GF-D8 (cell line): ENCODE measurements at places on chromosomes 2 and 18.

DNA sequence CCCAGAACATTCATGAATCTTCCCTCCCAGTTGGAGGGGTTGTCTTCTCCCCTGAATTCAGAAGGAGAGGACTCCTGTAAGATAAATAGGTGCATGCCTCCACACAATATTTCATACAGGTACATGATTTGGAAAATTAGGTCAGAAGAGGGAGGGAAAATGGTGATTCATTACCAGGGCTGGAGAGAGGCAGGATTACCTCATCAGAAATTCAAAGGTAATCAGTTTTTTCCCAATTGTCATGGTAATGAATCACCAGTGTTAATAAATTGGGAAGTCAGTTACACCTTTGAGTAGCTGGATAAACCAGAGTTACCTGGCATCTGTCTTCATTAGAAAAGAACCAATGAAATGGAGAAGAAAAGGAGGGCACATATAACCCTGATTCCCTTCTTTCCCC is 128.5 kb downstream of the EN1 start:
- no peak for DNase-seq

- no peak for DNase-seq
Measured at GRCh38 chr2:99420031-99420430, 69.8 kb downstream of the REV1 start.

GRCh38 chr2:69797836-69798289 is 31.6 kb upstream of the GMCL1 start:
- no peak for DNase-seq

GRCh38 chr2:180662941-180663471 is 317.4 kb upstream of the UBE2E3 start:
- no peak for DNase-seq

- DNase-seq = peak; percentile 83
Measured at GRCh38 chr18:74498712-74499627, 2.8 kb downstream of the CNDP2 start.

- no peak for DNase-seq
Measured at GRCh38 chr2:43458014-43458628, 137.7 kb downstream of the THADA start.

DNA sequence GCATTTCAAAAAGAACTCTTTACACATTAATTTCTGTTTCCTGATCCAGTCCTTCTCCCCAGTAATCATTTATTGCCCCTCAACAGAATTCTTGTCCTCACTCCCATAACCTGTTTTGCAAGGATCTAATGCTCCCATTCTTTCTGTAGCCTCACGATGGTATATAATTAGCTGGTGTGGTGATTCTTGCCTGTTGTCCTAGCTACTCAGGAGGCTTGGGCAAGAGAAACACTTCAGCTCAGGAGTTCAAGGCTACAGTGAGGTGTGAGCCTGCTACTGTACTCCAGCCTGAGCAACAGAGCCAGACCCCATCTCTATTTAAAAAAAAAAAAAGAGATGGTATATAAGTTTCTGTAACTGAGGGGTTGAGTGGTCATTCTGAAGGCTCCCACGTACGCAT is 7.7 kb upstream of the TRAPPC8 start:
- no peak for DNase-seq

DNA sequence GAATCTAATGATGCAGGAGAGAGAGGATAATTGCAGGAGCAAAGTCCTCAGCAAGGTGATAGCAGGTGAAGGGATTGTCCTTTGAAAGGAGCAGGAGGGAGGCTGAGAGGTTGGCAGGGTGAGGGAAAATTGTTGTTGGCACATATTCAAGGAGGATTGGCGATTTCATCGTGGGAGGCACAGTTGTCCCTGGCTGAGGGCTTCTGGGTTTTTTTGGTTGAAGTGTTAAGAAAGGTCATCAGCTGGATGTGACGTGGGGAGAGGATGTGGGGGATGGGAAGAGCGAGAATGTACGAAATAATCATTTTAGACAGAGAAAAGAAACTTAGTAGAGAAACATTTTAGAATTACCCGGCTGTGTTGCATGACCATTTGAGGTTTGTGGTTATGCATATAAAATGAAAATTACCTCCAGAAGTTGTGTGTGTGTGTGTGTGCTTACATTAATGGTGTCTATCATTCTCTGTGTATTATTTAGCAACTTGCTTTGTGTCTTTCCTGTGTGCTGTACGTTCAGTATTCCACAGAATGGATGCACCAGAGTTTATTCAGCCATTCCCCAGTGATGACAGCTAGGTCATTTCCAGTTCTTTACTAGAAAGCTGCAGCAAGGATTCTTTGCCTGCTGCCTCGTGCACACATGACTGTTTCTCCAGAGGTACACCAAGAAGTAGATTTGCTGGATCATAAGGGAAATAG is 67.6 kb downstream of the SDC1 start:
- DNase-seq = no peak

GRCh38 chr2:126879348-126880298 is 19.1 kb upstream of the TEX51 start:
- DNase-seq = no peak

- DNase-seq = no peak
Measured at GRCh38 chr2:60512641-60513040, 40.8 kb downstream of the BCL11A start.

DNA sequence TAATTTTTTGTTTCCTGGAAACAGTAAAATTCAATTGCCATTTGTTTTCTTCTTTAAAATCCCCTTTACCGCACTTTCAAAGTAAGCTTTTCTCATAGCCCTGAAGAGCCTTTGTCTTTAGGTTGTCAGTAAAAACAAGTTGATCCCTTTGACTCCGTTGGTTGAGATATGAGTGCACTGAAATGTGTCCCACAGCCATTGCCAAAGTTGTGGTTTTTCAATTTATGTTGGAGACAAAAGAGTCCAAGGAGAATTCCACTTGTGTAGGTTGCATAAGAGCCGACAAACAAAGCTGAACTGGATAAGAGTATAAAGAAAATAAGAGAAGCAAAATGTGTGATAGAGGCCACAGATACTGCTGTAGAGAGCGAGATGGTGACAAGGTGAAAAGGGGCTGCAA is 26.1 kb upstream of the HNMT start:
- no peak for DNase-seq

DNA sequence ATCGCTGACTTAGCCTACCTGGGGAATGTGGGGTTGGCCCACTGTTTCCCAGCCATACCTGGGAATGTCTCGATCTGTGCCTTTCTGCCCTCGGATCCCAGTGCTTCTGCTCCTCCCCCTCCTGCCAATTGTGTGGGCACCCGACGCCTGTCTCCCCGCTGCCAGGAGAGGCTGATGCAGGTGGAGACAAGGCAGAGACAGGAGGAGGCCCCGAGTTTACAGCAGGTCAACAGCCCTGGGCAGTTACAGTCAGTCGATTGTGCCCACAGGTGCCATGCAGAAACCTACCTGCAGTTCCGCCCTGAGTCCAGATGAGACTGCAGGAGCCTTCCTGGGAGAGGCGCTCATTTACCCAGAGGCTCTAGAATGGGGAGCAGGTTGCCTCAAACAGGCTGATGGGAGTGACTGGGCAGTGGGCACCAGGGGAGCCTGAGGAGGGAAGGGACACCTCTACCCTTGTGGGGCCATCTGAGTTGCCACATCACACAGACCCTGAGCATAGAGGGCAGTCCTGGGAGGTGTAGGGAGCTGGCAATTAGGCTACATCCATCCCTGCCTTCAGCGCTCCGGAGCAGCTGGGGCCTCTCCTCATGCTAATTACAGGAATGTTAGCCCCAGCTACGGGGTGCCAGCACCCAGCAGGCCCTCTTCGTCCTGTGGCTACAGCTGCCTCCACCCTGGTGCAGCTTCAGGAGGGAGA is 300.1 kb downstream of the NDUFA10 start:
- DNase-seq = no peak

- DNase-seq = peak; percentile 20
Measured at GRCh38 chr2:85800586-85800985, 46.8 kb downstream of the ATOH8 start.

DNA sequence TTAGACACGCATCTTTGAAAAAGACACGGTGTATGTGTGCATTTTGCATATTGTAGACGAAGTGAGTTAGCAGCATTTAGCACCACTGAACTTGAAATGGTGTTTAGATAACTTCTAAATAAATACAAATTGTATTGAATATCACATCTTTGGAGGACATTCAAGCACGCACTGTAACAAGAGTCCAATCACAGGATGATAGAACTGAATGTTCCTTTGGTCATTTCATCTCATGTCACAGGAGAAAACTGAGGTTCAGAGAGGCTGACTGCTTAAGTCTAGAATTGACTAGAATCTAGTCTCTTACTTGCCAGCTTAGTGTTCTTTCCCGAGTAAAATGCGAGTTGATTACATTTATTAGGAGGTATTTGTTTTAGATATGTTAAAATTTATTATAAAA is 119.2 kb upstream of the CCDC195 start:
- no peak for DNase-seq

- DNase-seq = no peak
Measured at GRCh38 chr2:237270520-237270919, 143.4 kb downstream of the COL6A3 start.

- DNase-seq = no peak
Measured at GRCh38 chr2:162538967-162539366, 195.0 kb downstream of the GCA start.

DNA sequence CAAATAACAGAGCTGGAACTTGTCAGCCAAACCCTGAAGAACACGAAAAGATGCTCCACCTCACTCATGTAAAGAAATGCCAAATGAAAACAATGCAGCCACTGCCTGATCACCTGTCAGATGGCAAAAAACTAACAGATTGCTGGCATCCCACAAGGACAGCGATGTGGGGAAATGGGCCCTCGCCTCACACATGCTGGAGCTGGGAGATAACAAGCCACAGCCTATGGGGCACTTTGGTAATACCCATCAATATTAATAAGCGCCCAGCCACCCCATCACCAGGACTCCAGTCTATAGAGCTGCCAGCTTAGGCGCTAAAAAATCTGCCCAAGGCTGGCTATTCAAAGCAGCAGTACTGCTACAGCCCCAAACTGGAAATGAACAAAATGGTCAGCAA is 27.0 kb downstream of the TFCP2L1 start:
- no peak for DNase-seq

DNA sequence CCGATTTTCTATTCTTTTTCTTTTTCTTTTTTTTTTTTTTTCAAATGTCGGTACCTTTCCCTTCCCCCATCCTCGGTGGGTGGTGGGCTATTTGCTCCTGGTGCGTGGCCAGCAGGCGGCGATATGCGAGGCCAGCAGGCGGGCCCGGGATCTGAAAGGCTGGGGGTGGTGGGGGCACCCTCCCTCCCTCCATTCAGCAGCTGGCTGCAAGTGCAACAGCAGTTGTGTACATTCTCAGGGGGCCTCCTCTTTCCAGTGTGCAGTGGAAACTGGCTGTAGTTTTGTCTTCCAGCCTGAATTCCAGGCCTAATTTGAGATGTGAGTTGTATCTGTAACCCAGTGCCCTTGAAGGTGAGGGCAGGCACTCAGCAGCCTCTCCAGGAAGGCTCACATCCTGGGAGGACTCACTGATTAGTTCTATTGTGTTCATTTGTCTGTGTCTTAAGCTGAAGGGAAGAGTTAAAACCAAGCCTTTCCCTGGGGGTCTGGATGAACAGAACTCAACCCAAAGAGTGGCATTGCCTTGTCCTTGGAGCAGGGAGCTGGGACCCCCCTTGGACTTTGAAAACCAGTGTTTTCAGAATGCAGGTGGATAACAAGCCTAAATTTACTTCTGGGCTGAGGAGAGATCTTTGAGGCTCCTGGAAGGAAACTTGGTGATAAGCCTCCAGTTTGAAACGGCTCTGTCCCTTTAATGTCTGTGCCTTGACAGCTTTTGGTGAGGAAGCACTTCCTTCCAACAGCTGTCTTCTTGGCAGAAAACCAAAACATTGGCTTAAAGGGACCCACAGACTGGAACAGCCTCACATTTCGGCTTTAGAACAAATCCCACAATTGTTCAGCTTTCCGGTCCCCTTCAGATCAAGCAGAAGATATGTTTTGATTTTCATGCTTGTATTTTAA is 3.3 kb downstream of the MYCN start:
- DNase-seq = no peak

DNA sequence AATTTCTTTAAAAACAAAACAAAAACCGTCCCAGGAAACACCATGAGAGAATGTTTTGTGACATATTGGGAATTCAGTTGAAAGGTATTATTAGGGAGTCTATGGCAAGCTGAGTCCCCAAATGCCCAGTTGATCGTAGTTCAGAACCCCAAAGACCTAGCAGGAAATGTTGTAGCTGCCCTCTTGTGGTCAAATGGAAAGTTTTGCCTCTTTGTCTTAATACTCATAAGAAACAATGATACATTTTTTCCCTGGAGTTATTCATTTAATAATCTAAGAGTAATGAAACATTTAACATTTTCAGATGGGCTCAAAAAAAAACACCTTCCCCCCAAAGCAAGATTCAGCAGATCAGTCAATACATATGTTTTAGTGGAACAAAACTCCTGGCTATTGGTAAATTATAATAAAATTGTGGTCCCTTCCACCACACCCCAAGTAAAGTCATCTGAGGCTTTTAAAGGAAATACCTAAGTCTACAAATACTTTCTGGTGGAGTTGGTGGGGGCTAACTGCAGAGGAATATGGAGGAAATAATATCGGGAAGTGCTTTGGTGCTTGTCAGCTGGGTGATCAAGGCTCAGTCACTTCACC is 37.8 kb upstream of the EFEMP1 start:
- no peak for DNase-seq

DNA sequence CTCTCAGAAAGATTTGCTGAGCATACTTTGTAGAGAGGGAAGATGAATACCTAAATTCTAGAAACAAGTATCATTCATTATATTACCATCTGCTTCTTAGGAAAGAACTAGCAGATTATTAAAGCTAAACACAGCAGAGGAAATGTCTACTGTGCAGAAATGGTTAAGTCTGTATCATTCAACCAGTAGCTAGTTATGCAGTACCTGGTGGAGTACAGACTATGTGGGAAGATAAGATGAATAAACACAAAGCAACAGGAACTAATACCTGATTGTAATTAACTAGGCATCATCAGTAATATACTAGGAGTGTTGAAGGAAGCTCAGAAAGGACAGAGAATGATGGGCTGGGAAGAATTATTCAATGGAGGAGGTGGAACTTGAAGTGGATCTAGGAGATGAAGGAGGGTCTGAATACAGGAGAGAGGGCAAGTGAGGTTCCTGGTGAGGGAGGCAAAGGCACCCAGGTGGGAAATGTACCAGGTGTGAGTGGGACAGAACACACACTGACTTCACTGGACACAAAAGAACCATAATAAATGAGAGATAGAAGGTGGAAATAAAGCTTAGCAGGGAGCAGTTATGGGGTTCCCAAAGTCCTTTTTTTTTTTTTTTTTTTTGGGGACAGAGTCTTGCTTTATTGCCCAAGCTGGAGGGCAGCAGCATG is 9.5 kb downstream of the WDFY1 start:
- DNase-seq = no peak

GRCh38 chr2:128311755-128312341 is 6.8 kb downstream of the HS6ST1 start:
- no peak for DNase-seq

- DNase-seq = no peak
Measured at GRCh38 chr2:224369028-224369632, 32.8 kb downstream of the FAM124B start.

DNA sequence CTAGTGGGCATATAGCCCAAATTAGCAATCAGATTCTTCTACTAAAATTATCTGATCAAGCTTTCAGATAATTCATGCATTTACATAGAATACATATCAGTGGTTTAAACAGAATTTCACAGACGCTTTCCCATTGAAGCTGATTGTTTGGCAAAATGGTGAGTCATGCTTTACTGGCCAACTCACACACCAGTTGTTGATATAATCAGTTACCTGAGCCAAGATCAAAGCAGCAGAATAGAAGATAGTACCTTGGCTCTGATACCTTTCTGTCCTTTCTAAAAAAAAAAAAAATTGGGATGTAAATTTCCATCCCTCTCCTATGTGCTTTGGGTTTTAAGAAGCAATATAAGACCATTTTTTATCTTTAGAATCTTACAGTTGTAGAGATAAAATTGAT is 178.0 kb downstream of the MCFD2 start:
- no peak for DNase-seq
